CD4-positive, alpha-beta T cell treated with Interleukin-6 at 100 ng/mL for 8 hours (primary cell): ENCODE measurements at places on chromosomes 12 and 14.

- DNase-seq = no peak
These were observed 224.2 kb upstream of the EEA1 start for GRCh38 chr12:93153321-93153720.

- DNase-seq = no peak
These were observed 104.1 kb downstream of the EPS8 start for GRCh38 chr12:15684896-15685658.

GRCh38 chr12:95003921-95004272, 400 bp upstream of the NDUFA12 start:
- DNase-seq = no peak

DNA sequence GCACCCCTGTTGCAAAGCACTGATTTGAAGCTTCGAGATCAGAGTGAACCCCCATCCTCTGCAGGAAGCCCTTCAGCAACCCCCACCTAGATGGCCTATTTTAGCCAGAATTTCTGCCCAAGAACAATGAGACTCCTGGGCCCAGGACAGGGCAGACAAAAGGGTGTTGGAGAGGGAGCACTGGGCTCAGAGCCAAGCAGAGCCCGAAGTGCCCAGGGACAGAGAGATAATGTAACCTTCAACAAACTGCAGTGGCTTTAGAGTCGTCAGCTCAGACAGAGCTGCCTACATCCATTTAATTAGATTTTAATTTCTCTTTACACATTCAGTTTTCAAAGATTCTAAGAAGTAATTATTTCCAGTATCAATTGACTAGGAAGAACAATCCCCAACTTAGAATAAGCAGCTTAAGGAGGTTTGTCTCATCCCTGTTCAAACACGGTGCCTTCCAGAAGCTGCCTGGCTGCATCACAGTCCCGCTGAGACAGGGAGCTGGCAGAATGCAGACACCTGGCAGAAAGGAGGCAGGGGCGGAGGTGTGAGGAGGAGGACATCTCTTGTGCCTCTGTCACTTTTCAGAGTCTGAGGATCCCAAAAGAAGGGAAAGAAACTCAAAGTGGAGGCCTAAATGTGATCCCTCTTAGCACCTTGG, 504.9 kb upstream of the CCDC196 start:
- DNase-seq = no peak

DNA sequence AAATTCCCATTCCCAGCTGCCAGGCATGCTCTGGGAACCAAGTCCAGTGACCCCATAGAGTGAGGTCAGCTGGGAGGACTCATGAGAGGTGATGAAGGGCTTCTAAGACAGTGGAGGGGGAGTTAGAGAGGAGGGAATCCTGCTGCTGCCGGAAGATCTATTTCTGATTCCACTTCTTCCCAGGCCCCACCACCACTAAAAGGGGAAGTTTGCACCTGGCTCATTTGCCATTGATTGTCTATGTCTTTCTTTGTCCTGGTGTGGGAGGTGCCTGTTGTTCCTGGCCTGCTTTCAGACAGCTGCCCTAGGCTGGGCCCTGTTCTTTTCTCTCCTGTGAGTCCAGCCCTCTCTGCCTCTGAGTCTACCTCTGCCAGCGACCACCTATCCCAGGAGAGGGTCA, 3.0 kb upstream of the KRT6A start:
- DNase-seq = no peak

DNA sequence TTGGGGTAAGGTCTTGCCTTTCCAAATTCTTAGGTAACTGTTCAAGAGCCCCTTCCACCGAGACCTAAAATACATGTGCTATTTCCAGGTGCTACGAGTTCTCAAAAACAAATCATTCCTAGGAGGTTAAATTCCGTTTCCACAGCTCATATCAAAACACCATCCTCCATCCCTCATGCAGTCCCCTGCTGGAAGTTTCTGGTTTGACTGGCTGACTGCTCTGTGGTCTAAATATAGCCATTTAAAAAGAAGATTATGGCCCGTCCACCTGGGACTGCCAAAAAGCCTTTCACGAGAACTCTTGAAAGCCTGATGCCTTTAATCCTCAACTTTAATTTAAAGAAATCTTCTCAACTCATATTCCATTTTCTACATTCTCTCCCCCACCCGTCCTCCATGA, 201.5 kb upstream of the MYL2 start:
- no peak for DNase-seq

GRCh38 chr12:22670762-22671161, 45.8 kb downstream of the ETNK1 start:
- DNase-seq = no peak

DNA sequence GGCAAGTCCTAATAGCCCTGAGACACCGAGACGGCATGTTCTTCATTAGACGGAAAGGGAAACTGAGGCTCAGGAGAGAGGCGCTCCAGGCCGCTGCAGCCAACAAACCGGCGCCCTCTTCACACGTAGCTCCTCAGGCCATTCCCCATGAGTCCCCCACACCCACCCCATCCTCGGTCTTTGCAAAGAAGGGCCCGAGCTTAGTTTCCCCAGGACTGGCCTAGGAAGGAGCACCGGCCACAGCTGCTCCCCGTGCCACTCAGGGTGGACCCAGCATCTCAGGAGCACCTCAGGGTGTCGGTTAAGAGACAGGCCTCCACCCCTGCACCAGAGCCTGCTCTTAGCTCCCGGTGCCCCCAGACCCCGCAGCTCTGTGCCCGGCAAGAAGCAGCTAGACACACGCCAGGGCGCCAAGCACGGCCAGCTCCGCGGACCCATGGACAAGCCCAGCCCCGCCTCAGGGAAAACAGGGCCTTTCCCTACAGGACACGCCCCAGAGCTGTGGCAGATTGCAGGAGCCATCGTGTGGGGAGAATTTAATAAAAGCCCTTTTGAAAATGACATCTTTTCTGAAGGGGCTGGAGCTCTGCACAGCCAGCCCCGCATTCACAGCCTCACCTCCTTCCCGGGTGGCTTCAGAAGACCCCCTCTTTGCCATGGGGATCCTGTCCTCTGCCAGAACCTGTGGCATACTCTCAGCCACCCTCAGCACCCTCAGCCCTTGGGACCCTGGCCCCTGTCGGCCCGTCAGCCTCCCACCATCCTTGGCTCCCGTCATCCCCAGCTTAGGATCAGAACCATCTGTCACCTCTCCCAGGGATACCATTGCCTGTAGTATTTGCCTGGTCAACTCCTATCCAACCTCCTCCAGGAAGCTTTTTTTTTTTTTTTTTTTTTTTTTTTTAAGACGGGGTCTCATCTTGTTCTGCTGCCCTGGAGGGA, 59.7 kb downstream of the LGMN start:
- no peak for DNase-seq

DNA sequence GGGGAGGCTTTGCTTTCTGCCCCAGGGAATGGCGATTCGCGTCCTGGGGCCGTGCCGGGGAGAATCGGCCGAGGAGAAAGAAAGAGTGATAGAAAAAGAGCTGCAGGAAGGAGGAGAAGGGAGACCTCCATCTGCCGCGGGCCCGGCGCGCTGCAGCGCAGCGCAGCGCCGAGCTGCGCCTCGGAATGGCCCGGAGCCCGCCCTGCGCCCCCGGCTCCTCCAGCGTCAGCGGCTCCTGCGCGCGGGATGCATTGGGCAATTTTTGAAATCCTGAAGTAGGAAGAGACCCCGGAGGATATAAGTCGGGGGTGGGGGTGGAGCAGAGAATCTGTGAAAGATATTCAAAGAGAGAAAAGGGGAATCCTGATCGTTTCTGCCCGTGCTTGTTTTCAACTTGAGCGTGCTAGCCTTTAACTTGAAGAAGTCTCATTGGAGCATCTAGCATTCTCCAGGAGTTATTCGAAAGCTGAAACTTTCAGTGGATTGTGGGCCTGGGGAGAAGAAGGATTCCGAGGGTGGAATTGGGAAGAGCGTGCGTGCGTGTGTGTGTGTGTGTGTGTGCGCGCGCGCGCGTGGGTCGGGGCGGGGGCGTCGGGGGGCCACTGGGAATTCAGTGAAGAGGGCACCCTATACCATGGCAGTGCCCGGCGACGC, 441 bp downstream of the PDE3A start:
- DNase-seq = no peak

- no peak for DNase-seq
These were observed 53.5 kb downstream of the IRF2BPL start for GRCh38 chr14:76975051-76975450.

DNA sequence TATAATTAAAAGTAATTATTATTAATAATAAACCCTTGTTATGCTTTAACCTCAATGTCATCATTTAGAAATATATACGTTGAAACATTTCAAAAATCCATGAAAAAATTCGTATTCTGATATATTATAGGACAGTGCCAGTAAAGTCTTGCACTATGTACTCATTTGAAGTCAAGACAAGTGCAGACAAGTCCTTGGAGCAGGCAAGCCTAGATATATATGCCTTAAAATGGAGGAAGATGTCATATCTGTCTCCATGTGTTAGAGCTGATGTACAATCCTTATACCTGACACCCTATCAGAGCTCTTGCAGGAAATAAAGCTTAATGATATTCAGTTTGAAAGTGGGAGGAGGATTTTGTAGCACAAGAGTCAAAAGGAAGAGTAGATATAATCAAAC, 310.4 kb downstream of the KCNH5 start:
- no peak for DNase-seq
